Right kidney (tissue), 9 donors: ENCODE measurements at places on chromosomes 13 and 19.
A peak's percentile ranks its signal among the peaks of the same experiment; 100 is the strongest.

- DNase-seq, result peak; percentile 12
These were observed 3.3 kb downstream of the ISYNA1 start for GRCh38 chr19:18434411-18435175.

DNA sequence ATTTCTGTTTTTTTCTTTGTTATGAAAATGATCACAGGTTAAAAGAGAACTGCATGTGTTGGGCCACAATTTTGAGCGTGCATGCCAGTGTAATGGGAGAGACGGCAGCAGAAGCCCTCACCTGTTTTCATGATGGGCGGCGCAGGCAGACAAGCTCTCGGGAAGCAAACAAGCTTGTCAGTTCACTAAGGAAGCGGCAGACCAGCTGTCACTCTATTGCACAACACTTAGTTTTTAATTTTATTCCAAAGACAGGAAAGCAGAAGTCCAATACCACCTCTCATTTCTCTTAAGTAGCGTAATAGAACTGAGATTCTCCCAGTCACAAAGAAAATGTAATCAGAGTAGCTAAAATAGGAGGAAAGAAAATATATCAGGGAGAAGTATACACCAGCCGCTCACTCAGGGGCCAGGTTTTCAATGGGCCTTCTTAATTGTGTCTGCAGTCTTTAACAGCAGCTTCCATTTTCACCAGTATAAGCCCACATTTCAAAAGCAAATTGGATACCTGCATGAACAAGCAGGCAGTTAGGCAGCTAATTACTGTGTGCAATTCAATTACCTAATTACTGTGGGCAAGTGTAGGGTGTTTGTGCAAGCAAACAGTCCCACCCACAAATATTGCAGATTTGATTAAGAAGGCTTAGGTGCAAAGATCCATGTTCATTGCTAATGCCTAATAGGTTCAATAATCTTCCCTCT is 711.4 kb downstream of the DIAPH3 start:
- no peak for DNase-seq

DNA sequence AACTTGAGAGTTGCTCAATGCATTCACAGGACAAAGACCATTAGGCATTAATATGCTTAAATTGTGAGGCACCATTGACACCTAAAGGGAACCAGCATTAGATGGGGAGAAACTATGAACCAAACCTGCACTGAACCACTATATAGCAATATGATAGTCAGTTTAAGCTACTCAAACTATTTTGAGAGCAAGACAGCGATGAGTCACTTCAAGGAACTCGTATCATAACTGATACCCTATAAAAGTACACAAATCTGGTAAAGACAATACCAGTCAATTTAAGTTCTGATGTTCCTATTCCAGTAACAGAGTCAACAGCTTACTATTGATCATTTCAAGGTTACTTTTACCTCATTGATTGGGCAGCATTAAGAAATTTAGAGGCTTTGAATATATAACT is 151.3 kb upstream of the ATXN8OS start:
- no peak for DNase-seq

DNA sequence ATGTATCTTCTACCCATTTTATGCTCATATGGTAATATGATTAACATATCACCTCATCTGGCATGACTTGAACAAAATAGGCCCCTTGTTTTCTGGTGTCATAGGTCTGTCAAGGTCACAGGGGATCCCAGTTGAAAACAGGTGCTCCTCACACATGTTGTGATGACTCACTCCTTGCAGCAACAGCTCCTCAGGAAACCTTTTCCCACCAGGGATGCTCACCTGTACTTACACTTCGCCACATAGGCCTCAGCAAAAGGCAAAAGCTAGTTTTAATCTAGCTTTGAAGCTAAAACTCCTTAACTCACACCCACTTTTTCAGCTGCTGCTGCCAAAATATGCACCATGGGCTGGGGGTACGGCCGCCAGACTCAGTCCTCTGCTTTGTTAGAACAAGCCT is 110.0 kb upstream of the SOX21 start:
- no peak for DNase-seq

- no peak for DNase-seq
These were observed 35.1 kb downstream of the ATP4B start for GRCh38 chr13:113622791-113623490.

- DNase-seq, result no peak
These were observed 403.3 kb downstream of the COG6 start for GRCh38 chr13:40058757-40059236.

DNA sequence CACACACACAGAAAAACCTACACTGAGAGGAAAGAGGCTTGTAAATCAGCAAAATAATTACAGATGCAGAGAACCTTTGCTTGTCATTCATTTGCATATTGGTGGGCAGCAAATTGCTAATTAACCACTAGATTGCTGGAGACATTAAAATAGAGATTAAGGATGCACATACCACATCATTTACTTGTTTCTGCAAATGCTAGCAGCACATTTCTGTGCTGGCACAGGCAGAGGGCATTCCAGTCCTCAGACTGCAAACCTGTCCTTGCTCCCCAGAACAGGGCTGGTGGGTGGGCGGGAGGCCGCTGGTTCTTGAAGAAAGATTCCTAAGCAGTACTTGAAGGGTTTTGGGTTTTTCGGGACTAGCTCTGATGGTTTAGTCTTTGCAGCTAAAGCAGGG is 941 bp upstream of the SIAH3 start:
- no peak for DNase-seq
